Aorta (tissue), 5 donors: ENCODE measurements at places on chromosomes 11 and 22. TPM values are rescaled to one million over a fixed set of nuclear protein-coding genes. Genes with fewer than 3 reads are reported as not detected.

DNA sequence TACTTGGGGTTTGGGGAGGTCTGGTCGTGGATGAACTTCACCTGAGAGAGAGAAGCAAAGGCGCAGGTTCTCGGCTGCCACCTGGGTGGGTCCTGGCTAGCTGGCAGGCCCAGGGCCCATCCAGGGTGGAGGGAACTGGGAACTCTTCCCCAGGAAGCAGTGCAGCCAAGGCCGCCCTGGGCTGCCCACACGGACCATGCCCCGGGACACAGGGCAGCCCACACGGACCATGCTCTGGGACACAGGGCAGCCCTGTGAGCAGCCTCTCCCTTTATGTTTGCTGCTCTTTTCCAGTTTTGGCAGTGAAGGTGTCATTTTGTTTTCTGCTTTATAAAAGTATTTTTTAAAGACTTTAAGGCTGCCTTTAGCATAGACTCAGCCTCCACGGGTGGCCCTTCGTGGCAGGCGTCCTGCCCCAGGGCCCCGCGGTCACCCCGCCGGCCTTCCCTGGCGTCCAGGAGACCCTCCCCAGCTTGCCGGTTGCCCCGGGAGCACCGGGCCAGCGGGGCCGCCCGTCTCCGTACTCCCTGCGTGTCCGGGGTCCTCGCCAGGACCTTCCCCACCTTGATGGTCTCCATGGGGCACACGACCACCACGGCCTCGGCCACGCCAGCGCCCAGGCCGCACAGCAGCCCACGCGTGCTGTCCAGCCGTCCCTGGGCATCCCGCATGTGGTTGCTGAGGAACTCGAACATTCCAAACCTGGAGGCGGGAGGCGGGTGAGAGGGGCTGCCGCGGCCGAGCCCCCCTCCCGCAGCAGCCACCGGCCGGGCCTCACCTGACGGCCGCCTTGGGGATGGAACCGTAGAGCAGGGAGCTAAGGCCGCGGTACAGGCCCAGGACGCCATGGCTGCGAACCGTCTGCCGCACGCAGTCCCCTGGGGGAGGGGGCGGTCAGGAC is 1.1 kb downstream of the SLC25A1 start:
- H3K36me3 ChIP-seq, result no peaks in the 10 kb centered on the region
- H3K27ac ChIP-seq, result no peak overlapping the region
- H3K4me1 ChIP-seq, result no peaks in the 10 kb centered on the region
- no peaks in the 10 kb centered on the region for H3K27me3 ChIP-seq
- H3K4me3 ChIP-seq, result peak overlapping the region; percentile 77

DNA sequence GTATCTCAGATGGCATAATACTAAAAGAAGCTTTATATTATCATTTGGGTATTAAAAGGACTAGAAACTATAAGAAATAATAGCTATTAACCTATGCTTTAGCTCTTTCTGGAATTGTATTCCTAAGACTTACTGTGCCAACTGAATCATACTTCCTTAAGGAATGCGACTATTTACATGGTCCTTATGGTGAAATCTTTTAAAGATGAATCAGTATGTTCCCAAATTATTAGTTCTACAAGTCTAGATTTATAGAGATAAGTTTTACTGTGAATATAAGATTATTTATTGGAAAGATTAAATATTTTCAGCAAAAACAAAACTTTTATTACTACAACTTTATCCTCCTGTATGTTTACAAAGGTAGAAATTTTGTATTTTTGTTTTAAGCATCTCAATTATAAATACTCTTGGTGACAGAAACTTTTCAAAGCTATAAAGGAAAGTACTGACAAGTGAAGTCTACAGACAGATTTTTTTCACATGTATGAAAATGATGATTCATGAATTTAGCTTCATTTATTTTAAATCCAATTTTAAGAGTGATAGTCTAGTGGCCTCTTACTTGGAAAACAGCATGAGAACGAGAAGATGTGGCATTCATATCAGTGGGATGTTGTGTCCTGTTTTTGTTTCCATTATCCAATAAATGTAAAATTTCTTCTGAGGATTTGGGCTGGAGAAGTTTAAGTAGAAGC is 17.8 kb downstream of the KIF18A start:
- no peak for DNase-seq
- no peaks in the 10 kb centered on the region for H3K36me3 ChIP-seq
- no peaks in the 10 kb centered on the region for H3K27me3 ChIP-seq
- H3K4me1 ChIP-seq, result no peaks in the 10 kb centered on the region
- H3K4me3 ChIP-seq, result no peak overlapping the region

GRCh38 chr11:34198523-34198922 is 93.1 kb downstream of the NAT10 start:
- no peak overlapping the region for H3K4me3 ChIP-seq
- no peak for DNase-seq
- H3K27me3 ChIP-seq, result no peaks in the 10 kb centered on the region
- H3K27ac ChIP-seq, result no peak overlapping the region

- H3K27ac ChIP-seq, result no peak overlapping the region
- no peak for DNase-seq
- H3K4me1 ChIP-seq, result no peaks in the 10 kb centered on the region
- H3K36me3 ChIP-seq, result no peaks in the 10 kb centered on the region
- H3K27me3 ChIP-seq, result no peaks in the 10 kb centered on the region
Measured at GRCh38 chr22:37976547-37976946, 7.8 kb downstream of the SOX10 start.

DNA sequence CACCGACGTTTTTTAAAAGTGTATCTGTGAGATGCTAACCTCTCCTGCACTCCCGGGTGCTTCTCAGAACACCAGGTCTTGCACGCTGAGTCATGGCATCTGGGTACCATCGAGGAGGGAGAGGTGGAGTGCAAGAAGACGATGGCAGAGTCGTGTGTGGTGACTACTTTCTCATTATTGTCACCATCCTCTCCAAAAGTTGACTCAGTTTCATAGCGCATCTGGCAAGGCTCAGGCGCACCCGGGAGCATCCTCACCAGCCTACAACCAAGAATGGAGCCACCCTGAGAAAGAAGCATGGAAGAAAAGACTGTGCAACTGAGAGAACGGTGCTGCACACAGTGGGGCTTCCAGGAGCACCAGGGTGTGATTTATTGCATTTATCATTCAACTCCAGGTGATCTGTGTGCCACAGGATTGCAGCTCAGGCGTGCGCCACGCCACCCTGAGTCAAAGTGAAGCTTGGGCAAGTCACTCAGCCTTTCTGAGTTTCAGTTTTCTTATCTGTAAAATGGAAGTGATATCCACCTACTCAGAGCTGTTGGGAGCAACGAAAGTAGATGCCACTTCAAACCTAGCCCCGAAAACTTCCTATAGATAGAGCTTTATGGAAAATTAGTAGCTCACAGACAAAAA is 65.4 kb downstream of the LINC01488 start:
- no peaks in the 10 kb centered on the region for H3K36me3 ChIP-seq
- H3K4me1 ChIP-seq, result no peaks in the 10 kb centered on the region

GRCh38 chr22:32733923-32734514 is 67.5 kb upstream of the TIMP3 start:
- no peak for DNase-seq
- no peaks in the 10 kb centered on the region for H3K4me1 ChIP-seq
- no peaks in the 10 kb centered on the region for H3K36me3 ChIP-seq
- H3K4me3 ChIP-seq, result no peak overlapping the region
- no peak overlapping the region for H3K27ac ChIP-seq

GRCh38 chr22:46275455-46276122 is 7.8 kb downstream of the TTC38 start:
- H3K36me3 ChIP-seq, result no peaks in the 10 kb centered on the region
- no peaks in the 10 kb centered on the region for H3K4me1 ChIP-seq
- H3K27ac ChIP-seq, result no peak overlapping the region
- no peak overlapping the region for H3K4me3 ChIP-seq

GRCh38 chr11:2825261-2825888 is 60.2 kb downstream of the CDKN1C start:
- H3K27ac ChIP-seq, result peak overlapping the region; percentile 82
- no peaks in the 10 kb centered on the region for H3K4me1 ChIP-seq
- H3K36me3 ChIP-seq, result no peaks in the 10 kb centered on the region
- DNase-seq, result peak; percentile 90
- no peaks in the 10 kb centered on the region for H3K27me3 ChIP-seq

DNA sequence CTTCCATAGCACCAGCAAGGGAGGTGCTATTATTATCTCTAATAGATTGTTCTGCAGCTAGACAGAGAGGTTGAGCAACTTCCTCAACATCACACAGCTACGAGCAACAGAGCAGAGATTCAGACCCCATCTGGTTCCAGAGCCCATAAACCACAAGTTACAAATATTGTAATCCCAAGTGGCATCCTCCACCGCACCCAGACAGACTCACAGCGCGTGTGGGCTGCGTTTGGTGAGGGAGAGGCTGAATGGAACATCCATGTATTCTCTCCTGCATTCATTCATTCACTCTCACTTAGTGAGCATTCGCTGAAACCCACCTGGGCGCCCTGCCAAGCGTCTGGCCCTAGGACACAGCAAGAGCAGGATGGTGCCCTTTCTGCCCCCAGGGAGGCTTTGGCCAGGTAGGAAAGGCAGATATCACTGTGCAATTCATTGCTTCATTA is 33.5 kb downstream of the LIF start:
- peaks cover 2% of the 10 kb centered on the region for H3K4me1 ChIP-seq
- H3K27me3 ChIP-seq, result no peaks in the 10 kb centered on the region
- peak; percentile 82 for DNase-seq
- H3K36me3 ChIP-seq, result no peaks in the 10 kb centered on the region
- no peak overlapping the region for H3K27ac ChIP-seq

- H3K27me3 ChIP-seq, result no peaks in the 10 kb centered on the region
- no peaks in the 10 kb centered on the region for H3K4me1 ChIP-seq
Measured at GRCh38 chr11:118845369-118845768, 38.3 kb upstream of the CXCR5 start.

DNA sequence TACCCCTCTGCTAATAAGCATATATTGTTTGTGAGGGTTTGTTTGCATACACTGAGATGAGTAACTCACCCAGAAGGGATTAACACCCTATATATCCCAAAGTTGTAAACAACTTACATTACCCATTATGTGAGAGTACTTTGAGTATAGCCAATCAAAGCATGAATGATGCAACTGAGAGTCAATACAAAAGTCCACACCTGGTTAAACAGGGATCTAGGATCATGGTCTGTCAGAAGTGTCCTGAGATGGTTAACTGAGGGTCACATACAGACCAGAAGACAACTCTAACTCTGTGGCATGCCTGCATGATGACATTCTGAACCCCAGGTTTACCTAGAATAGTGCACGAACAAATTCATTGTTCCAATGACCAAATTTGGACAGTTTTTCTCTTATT is 17.4 kb upstream of the OR10A5 start:
- H3K27me3 ChIP-seq, result no peaks in the 10 kb centered on the region
- H3K4me1 ChIP-seq, result no peaks in the 10 kb centered on the region
- H3K36me3 ChIP-seq, result no peaks in the 10 kb centered on the region
- H3K4me3 ChIP-seq, result no peak overlapping the region
- no peak overlapping the region for H3K27ac ChIP-seq

DNA sequence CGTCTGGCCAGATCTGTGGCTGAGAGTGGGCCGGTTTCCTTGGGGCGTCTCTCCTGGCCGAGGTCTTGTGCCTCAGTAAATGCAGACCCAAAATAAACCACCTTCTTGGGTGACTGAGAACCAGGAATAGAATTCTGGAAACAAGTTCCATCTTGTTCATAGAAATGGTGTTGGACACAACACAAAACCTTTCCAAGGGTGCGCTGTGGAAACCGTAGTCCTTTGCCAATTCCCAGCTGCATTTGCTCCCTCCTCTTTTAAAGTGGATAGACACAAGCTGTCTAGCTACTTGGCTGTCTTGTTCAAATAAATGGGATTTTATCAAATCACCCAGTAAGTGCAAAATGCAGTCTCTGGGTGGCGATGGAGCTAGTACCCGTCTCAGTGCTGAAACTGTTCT is 300.2 kb downstream of the SHANK2 start:
- H3K4me3 ChIP-seq, result no peak overlapping the region
- H3K36me3 ChIP-seq, result no peaks in the 10 kb centered on the region
- H3K27ac ChIP-seq, result no peak overlapping the region
- H3K4me1 ChIP-seq, result no peaks in the 10 kb centered on the region
- H3K27me3 ChIP-seq, result no peaks in the 10 kb centered on the region
- no peak for DNase-seq

DNA sequence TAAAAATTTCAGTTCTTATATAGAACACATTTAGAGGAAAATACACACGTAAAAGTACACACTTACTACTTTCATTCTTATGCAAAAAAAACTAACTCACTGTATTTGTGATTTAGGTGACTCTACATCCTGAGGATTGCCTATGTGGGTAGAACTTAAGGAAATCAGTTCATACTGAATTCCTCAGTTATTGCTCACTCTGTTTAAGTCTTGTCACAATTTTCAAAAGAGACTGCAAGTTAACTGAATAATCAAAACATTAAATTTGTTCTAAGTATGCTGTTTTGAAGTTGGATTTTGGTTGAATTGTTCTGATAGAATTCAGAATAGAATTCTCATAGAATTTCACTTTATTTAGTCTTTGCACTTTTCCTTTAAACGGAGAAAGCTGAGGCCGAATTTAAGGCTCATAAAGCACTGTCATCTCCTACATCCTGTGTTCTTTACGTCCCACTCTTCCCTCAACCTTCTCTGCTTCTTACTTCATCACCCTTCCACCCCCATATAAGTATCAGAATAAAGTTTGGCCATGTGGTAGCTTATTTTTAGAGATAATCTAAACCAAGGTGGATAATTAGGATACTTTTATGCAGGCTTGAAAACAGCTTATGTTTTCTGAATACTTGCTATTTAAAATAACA is 59.8 kb downstream of the APOL5 start:
- H3K36me3 ChIP-seq, result no peaks in the 10 kb centered on the region
- no peaks in the 10 kb centered on the region for H3K27me3 ChIP-seq
- peaks cover 3% of the 10 kb centered on the region for H3K4me1 ChIP-seq

DNA sequence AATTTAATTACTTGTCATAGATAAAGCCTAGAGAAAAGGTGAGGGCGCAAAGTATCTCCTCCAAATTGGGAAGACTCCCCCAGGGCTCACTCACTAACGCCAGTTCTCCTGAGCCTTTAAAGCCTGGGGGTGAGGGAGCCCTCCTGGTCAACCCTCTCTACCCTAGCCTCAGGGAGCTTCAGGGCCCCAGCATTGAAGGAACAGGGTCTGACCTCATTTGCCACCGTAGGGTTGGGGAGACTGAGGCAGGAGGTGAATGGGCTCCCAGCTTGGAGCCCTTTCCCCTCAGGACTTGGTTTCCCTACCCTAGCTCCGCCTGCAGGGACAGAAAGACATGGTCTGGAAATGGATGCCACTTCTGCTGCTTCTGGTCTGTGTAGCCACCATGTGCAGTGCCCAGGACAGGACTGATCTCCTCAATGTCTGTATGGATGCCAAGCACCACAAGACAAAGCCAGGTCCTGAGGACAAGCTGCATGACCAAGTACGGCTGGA is 1.7 kb downstream of the FOLR2 start:
- no peaks in the 10 kb centered on the region for H3K4me1 ChIP-seq
- DNase-seq, result no peak
- no peak overlapping the region for H3K4me3 ChIP-seq
- H3K36me3 ChIP-seq, result no peaks in the 10 kb centered on the region
- no peak overlapping the region for H3K27ac ChIP-seq
- no peaks in the 10 kb centered on the region for H3K27me3 ChIP-seq

MYBPC3 gene
- total RNA-seq, result 0.42 TPM

ADORA2A gene
- total RNA-seq, result 5.1 TPM

APLNR gene
- 17.8 TPM for total RNA-seq

HEPACAM gene
- total RNA-seq, result 0.10 TPM

CATSPERZ gene
- total RNA-seq, result not detected

CRYBB1 gene
- total RNA-seq, result 1.4 TPM

OR51B2 gene
- not detected for total RNA-seq
